ENCODE measurements at places on chromosomes 2 and 18.

- no peak for DNase-seq
Measured at GRCh38 chr2:64101141-64101591, 43.1 kb downstream of the PELI1 start.

DNA sequence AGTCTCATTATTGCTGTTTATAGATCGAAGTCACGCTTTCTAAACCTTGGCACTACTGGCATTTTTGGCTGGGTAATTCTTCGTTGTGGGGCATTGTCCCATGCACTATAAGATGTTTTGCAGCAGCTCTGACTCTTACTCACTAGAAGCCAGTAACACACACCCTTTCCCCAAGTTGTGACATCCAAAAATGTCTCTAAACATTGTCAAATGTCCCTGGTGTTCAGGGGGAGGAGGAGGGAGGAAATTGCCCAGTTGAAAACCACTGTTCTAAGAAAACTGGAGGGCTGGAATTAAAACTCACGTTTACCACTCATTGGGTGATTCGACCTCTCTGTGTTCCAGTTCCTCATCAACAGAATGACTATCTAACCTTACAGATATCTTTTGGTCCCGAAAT is 115.7 kb upstream of the KLF7 start:
- no peak for DNase-seq

DNA sequence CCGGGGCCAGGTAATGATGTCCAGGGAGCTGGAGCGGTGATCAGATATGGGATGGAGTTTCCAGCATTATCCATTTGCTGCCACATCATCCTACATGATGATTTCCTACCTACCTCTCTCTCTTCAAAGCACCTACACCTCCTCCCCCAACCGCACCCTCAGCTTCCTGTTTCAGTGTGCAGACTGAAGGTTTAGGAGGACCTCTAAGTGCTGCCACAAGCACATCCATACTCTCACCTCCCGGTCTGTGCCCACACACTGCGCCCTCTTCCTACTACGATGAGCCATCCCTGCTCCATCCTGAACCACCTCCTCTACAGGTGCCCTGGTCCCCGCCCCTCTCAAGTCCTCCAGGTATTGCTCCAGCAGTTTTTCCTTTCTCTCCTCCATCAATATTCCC is 123.7 kb downstream of the ALPK2 start:
- no peak for DNase-seq

- no peak for DNase-seq
Measured at GRCh38 chr18:58860747-58861231, 3.9 kb upstream of the ZNF532 start.

GRCh38 chr2:56292951-56293350 is 109.2 kb downstream of the CCDC85A start:
- no peak for DNase-seq

DNA sequence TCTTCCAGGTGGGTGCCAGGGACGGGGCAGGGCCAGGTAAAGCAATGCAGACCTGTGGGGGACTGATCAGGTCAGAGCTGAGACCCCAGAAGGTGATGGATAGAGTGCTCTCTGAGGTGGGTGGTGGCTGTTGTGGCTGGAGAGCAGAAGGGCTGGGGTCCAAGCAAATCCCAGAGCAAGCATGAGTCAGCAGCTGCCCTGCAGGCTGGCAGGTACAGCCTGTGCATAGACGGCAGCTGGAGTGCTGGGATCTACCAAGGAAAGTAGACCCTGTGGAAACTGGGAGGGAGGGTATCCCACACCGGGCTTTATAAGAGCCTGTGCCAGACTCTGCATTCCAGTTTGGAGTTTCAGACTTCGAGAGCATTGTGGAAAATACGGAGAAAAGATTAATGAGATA is 663 bp downstream of the TRIM54 start:
- no peak for DNase-seq

DNA sequence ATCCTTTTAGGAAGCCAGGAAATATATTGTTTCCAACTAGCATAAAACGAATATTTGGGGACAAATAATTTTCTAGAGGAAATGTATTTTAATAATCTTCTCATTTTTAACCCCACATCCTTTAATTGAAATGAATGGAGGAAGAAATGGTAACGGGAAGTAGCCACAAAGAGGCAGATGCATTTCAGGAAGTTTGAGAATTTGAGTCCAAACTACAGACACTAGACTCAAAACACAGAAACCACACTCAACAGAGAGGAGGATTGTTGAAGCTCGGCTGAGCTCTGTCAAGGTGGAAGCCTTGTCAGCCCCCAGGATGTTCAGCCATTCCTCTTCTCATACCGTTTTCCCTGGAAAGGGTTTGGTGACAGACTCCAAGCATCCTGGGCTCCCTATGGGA is 288.5 kb downstream of the NAPG start:
- DNase-seq, result no peak

DNA sequence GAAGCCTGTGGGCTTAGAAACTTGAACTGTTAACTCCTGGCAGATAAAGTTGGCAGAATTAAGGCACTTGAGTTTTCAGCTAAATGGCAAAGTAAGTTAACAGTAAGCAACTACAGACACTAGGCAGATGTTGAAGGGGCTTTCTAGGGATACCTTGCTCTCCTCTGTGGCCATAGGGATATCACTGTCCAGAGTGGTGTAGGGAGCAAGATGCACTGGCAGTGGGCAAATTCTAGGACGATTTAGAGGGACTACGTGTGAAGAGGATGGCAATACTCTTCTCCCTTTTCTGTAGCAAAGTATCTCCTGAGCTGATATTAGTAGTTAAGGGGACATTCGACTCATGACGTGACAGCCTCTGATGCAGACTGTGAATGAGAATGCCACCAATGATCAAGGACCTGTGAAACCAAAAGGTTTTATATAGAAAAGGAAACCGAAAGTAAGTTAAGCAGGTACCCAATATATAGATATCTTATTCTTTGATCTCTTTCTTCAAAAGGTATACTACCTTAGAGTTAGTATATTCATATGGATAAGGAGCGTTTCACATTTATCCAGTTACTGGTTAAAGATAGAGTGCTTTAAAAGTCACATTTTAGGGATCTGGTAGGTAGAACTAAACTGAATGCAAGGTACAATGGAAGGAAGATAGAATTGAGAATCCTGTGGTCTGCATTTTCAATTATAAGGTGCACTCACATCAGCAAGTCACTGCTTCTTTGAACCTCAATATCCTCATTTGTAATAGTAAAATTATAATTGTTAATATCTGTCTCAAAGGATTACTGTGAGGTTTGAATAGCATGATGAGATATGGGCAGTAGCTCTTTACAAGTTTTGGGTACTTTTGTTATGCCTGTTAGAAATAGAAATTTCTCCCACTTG is 106.4 kb downstream of the KCNH7 start:
- no peak for DNase-seq

- no peak for DNase-seq
Measured at GRCh38 chr2:168954256-168954655, 53.2 kb downstream of the G6PC2 start.

DNA sequence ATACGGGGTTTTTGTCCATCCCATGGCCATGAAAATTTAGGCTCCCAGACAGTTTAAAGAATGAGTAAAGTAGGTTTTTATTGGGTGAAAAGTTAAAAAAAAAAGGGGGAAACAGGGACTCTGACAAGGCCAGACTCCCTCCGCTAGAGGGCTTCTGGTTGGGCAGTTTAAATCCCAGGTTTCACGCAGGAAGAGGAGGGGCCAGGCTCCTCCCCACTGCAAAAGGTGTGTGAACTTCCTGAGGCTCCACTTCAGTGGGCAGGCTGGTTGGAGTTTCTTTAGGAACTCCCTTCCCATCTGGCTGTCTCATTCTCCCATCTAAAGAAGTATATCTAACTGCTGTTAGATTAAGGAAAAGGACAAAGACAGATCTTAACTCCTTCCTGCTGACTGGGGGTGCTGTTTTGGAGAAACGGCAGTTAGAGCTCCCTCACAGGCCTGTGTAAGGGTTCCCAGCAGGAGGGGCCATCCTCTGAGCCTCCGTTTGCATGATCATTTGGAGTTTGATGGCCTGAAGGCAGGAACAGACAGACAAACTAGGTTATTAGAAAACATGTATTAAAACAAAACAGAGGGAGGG is 1160.7 kb downstream of the CNTNAP5 start:
- DNase-seq, result no peak

DNA sequence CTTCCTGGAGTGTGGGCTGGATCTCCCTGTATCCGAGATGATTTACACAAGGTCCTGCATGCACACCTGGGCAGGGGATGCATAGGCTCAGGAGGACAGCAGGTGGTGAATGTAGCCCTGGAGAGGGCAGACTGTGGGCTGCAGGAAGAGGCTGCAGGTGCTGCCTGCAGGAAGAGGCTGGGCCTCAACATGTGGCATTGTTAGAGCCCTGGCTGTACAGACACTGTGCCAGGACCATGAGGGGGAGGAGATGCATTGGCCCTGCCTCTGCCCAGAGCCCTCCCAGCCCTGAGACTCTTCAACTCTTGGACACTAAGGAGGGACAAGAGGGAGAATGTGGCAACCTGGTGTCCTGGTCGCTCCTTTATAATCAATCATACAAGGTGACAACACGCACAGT is 392.8 kb downstream of the TNS1 start:
- DNase-seq, result no peak

DNA sequence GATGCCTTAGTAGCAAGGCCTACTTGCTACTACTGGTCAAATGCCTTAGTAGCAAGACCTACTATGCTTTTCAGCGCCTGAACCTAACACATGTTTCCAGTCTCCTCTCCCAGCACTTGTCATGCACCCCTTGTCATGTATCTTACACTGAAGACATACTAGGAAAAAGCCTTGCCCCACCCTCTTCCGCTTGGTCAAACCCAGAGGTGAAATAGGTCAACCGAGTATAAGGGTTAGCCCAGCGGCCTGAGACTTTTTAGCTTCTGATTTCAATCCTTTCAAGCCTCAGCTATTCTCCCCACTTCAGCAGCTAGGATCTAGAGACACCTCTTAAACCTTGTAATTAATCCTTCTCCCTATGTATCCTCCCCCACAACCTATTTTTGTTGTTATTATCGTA is 73.3 kb downstream of the UPP2 start:
- no peak for DNase-seq

DNA sequence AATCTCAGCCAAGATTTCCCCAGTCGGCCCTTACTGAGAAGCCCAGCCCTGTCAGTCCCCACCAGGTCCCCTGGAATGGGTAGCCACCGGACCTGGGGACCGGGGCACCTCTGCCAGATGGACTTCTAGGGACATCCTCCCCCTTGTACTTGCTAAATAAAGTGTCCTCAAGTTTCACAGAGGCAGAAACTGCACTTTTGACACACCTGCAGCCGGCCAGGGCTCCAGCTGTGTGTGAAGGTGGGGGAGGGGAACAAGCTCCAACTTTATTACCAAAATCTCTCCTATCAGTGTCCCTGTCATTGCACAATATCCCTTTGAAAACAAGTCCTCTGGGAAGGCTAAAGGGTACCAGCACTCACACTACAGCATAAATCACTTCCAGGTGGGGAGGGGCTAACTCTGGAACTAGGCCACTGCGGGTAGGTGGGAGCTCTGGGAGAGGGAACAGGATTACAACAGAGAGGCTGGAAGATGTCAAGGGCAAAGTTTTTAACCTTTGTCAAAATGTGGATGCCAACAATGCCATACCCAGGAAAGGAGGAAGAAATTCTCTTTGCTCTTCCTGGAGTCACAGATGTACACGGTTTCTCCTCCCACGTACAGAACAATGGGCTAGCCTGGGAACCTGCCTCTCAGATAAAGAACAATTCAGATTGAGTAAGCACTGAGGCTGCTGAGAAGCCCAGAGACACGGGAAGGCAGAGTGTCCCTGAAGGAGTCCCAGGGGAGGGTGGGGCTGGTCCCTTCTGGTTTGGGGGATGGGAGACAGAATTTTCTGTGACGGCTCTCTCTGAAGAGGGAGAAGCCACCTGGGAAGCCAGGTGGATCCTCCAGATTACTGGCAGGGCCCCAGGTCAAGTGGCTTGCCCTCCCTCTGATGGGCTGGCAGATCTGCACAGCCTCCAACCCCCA is 11.0 kb downstream of the SDC1 start:
- DNase-seq, result no peak

DNA sequence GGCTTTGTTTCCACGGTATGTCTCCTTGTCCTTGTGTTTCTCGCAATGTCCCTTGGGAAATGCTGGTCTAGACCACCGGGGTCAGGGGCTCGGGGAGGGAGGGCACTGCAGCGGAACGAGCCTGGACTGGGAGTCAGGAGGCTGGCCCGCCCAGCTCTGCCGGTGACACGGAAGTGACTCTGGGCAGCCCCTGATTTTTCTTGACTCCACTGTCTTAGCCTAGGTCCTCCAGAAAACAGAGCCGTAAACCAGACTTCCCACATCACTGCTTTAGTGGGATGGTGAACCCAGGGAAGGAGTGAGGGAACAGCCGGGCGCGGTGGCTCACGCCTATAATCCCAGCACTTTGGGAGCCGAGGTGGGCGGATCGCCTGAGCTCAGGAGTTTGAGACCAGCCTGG is 144.2 kb downstream of the ASB1 start:
- no peak for DNase-seq

DNA sequence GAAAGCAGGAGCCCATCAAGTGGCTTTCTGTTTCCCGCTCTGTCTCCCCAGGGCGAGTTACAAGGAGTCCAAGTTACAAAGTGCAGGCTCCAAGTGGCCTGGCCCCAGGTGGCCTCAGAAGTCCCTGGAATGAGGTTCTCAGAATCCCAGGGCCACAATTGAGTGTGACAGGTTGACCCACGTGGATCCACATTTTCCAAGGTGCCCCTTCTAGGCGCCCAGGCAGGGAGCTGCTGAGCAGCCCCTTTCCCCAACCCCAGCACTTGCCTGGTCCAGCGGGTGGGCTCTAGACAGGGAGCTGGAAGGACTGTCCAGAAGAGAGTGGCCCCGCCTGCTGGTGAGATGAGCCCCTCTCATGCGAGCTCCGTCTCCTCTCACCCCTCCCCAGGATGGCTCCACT is 253.4 kb downstream of the CYP26B1 start:
- DNase-seq, result no peak

- no peak for DNase-seq
Measured at GRCh38 chr18:64180617-64181016, 31.7 kb upstream of the LINC00305 start.

DNA sequence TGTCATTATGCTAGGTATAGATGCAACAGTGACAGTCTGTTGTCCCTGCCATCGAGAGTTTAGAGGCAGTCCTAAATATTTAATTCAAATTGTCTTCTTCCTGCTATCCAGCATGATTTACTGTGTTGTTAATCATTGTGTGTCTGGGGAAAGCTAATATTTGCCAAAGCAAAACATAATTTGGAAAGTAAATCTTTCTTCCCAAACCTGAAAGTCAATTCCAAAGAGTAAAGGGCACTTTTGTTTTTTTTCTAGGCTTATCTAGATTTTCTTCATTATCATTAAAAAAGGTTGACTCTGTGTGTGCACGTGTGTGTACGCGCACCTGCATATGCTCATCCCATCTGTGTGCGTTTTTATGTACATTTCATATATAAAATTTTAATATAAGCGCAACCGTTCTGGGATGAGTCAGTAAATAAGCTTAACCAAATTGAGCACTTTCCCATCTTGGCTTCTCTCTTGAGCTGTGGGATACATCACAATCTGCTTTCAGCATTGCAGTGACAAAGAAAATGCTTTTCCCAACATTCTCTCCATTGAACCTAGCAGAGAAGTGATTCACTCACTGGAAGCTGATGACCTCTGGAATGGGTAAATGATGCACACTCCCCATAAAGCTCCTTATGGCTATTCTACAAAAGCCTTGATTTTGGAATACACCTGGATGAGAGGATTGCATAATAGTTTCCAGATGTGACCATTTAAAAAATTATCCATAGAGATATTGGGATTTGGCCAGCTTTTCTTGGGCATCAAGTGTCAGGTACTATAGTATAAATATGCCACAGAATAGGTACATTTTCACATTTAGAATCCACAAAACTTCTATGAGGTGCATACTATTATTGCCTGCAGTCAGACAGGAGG is 488.4 kb downstream of the ADCYAP1 start:
- no peak for DNase-seq
